BJ (cell line): ENCODE measurements at places on chromosomes 6 and 20.

DNA sequence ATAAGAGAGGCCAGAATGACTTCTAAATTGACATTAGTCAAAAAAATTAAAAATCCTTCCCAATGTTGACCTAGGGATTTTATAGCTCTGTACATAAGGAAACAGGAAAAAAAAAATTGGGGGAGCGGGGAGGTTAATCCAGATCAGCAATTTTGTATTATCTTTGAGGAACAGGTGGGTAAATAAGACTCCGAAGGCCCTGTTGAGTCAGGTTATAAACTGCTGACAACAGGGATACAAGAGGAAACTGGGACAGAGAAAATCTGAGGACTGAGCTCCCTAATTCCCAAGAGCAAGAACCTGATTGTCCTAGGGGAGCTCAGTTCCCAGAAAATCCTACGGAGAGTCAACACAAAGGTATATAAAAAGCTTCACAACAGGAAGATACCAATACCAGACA is 26.8 kb upstream of the CRIP3 start:
- DNase-seq = no peak

GRCh38 chr6:143971482-143972205 is 36.4 kb downstream of the PLAGL1 start:
- no peak for DNase-seq

- DNase-seq = no peak
Observed at GRCh38 chr6:123810214-123810613, 6.5 kb downstream of the NKAIN2 start.

- DNase-seq = no peak
Observed at GRCh38 chr6:151063352-151063751, 176.4 kb upstream of the AKAP12 start.

- no peak for DNase-seq
Observed at GRCh38 chr20:9441948-9442347, 72.4 kb upstream of the LAMP5 start.

- no peak for DNase-seq
Observed at GRCh38 chr6:149217466-149217888, 100.0 kb upstream of the TAB2 start.

GRCh38 chr6:135831016-135831415 is 20.5 kb upstream of the PDE7B start:
- DNase-seq = no peak

DNA sequence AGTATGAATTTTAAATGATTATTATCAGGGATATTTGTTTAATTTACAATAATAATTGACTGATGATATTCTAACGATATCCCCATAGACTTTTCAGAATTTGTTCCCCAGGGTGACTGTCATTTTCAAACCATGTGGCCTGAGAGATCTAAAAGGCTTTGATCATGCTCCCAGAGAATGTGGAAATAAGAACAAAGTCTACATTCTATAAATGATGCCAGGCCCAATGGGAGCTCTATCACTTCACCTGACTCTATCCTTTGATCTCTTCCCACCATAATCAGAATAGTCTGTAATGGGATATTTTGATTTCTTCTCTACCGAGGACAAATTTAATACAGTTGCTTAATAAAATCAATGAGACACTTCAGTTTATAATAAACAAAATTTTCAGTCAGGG is 483.4 kb upstream of the IRAK1BP1 start:
- DNase-seq = no peak

DNA sequence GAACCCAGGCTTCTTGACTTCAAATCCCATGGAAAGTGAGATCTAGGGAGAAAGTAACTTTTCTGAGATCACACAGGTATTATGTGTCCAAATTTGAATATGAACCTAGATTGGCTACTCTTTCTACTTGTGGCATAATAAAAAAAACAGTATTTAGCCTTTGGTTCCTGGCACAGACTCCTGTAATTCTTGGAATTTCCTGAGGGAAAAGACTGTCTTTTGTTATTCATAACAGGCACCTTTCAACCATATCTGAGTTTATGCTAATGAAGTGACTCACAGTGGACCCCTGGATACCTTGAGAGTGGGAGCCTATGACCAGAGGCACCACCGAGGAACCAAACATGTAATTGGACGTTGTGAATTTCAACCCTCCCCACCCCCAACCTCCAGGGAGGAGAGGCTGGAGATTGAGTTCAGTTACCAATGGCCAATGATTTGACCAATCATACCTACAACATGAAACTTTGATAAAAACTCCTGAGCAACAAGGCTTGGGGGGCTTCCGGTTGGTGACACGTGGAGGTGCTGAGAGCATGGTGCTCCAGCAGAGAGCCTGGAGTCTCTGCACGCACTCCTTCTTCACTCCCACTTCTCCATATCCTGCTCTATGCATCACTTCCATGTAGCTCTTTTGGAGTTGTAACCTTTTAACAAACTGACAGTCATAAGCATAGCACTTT is 48.8 kb downstream of the LAMA4 start:
- DNase-seq = no peak

DNA sequence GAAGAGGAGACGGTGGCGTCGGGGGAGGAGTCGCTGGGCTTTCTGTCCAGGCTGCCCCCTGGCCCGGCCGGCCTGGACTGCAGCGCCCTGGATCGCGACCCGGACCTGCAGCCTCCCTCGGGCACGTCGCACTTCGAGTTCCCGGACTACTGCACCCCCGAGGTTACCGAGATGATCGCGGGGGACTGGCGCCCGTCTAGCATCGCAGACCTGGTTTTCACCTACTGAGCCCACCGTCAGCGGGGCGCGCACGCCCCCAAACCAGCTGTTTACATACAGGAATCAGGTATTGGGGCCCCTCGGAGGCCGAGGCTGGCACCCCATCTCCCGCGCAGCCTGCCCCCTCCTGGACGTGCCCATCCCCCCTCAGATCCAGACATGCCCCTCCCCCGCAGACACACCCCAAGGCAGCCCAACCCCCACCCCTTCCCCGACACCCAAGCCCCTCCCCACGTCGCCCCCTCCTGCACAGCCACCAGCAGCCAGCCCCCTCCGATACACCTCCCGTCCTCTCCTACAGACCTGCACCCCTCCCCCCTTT is 1.4 kb downstream of the SOX12 start:
- no peak for DNase-seq

- no peak for DNase-seq
Observed at GRCh38 chr20:41475503-41475902, 108.9 kb upstream of the EMILIN3 start.

DNA sequence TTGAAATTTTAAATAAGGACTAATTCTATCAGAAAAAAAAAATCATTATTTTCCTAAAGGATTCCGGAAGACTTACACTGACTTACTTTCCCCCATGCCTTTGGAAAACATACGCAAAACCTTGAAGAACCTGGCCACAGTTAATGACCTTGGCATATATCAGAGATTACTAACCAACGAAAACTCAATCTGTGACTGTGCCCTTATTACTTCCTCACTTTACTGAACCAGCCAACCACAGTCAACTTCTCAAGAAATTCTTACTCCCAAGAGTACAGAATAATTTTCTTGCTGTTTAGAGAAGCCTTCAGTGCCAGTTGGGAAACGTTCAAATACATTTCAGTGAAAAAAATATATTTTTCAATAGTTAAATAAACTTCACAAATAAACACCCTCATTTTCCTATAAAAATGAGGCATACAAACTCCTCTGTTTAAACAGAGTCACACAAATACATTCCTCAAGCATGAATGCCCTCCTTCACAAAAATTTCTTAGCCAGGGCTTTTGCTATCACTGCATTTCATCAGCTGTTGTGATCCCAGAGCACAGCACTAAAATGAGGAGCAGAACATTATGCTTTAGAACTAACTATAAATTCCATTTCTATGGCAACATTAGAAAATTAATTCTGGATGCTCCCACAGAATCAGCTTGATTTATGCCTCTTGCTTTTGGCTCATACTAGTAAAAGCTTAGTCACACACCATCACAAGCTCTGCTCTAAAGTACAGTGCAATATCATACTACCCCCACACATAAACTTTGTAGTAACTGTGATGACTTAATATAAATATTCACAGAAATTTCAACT is 117.6 kb downstream of the DST start:
- peak; percentile 99 for DNase-seq

GRCh38 chr6:6251555-6252280 is 68.7 kb downstream of the F13A1 start:
- no peak for DNase-seq

DNA sequence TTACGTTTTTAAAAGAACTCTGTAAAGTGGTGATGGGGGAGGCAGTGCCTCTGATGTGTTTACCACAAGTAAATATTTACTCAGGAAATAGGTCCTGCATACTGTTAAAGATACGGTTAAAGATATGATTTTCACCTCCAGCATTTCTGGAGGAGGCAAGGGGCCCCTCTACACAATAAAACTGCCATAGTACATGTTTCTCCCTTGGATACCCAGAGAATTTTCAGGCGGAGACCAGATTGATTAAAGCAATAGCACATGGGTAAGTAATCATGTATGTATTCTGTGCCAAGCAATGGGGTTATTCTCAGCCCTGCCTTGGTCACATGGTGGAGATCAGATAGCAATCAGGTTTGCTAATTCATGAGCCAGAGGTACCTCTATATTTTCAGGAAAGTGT is 9.6 kb downstream of the RIPOR2 start:
- no peak for DNase-seq

DNA sequence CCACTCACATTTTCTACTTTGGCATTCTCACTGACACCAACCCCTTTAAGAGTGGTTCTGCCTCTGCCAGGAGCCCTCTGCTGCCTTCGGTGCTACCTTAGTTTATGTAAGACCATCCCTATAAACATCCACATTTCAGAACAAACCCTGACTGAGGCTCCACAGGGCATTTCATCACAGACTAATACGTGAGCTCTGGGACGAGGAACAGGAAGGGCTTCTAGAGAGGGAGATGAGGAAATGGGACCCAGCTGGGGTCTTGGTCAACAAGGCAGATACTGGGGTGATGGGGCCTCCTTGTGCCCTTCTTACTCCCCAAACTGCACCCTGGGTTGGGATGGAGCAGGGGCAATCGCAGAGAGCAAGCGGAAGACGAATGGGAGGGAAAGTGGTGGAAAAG is 86.5 kb upstream of the FYN start:
- DNase-seq = no peak

- DNase-seq = peak; percentile 60
Observed at GRCh38 chr6:119273272-119274196, 76.0 kb downstream of the MAN1A1 start.

- DNase-seq = no peak
Observed at GRCh38 chr6:122033564-122034181, 365.8 kb upstream of the HSF2 start.

DNA sequence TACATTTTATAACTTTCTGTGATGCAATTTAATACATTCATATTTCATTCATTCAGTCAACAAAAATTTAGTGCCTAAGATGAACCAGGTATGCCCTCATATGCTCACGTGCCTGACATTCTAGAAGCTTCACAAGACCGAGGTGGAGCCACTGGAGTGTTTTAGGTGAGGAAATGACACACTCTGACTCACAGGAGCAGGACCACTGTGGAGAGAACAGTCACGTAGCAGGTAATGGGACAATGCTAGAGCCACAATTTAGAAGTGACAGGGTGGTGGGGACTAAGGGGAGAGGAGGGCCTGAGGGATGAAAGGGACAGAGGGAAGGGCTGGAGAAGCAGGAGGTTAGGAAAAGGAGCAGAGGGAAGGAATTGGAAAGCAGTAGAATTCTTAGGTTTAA is 17.6 kb upstream of the HLA-A start:
- DNase-seq = no peak

- no peak for DNase-seq
Observed at GRCh38 chr6:137688230-137688971, 178.7 kb upstream of the TNFAIP3 start.

DNA sequence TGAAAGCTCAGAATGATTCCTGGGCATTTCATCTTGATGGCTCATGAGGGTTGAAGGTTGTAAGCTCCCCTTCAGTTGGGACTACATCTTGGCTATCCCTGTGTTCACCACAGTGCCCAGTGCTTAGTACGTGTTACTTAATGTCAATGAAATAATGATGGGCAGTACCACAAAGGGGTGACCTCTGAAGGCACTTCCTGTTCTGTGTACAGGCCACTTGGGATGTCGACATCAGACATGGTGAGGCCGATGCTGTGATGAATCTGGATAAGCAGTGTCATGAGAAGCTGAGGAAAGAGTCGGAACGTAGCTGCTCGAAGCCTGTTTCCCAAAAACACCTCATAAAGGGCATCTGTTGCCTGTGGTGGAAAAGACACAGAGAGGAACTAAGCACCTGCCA is 27.6 kb upstream of the RBL1 start:
- DNase-seq = no peak

GRCh38 chr6:109139109-109139508 is 43.8 kb downstream of the CEP57L1 start:
- no peak for DNase-seq

DNA sequence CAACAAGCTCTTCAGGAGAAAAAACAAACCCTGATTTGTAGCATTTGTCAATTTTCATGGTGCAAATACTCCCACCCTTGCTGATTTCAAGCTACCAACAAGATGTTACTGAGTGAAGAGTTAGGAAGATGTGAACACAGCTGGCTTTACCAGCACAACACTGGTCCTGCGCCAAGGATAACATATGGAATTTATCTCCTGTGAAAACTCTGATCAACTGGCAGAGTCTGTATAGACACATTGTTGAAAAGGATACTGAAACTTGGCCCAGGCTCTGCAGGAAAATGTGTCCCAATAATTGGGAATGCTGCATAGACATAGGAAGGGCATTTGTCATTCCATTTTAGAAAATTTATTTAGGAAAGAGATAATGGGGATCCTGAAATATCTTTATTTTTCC is 29.0 kb downstream of the OTOR start:
- no peak for DNase-seq

DNA sequence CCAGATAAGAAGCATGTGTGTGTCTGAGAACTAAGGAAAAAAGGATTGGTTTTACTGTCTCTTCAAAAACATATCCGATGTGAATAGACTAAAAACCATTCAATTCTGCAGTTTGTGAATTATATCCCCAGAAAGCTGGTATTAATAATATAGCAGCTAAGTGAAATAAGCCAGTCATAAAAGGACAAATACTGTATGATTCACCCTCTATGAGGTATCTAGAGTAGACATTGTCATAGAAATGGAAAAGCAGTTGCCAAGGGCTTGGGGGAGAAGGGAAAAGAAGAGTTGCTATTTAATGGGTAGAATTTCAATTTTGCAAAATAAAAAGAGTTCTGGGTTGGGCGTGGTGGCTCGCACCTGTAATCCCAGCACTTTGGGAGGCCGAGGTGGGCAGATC is 137.5 kb downstream of the ATXN1 start:
- DNase-seq = no peak

GRCh38 chr6:72464791-72465691 is 156.8 kb upstream of the KCNQ5 start:
- peak; percentile 49 for DNase-seq

- DNase-seq = no peak
Observed at GRCh38 chr6:2744778-2745177, 5.9 kb downstream of the MYLK4 start.

GRCh38 chr6:167412506-167412905 is 87.6 kb downstream of the TTLL2 start:
- no peak for DNase-seq

GRCh38 chr6:111864138-111865048 is 8.9 kb downstream of the FYN start:
- no peak for DNase-seq

GRCh38 chr20:44586289-44586911 is 4.0 kb downstream of the PKIG start:
- no peak for DNase-seq
